Foreskin keratinocyte (primary cell): ENCODE measurements at places on chromosomes 6 and 20. TPM values are rescaled to one million over a fixed set of nuclear protein-coding genes. Genes with fewer than 3 reads are reported as not detected.

- DNase-seq: no peak
Measured at GRCh38 chr6:71103641-71104040, 146.8 kb upstream of the B3GAT2 start.

GRCh38 chr6:85945459-85946185 lies 302.9 kb upstream of the SYNCRIP start:
- DNase-seq: no peak

The MCM8 gene
- polyA plus RNA-seq: 4.6 and 5.7 TPM in 2 replicates

DNA sequence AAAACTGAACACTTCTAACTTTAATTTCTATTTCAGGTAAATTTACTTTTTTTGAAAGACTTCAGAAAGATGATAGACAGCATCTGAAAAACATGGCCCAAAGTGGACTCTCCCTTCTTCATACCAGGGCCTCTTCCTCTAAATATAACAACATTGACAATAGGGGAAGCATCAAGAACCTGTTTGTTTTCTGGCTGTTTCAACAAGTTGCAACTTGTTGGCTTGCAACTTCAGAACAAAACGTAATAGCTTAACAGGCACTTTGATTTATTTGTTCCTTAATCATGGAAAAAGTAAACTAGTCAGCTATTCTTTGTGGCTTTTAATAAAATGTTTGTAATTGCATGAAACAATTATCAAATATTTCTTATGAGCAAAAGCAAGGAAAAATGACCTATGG lies 34.3 kb downstream of the RGS17 start:
- DNase-seq: peak; percentile 37

The BHLHE23 gene
- polyA plus RNA-seq: not detected in 2 replicates

DNA sequence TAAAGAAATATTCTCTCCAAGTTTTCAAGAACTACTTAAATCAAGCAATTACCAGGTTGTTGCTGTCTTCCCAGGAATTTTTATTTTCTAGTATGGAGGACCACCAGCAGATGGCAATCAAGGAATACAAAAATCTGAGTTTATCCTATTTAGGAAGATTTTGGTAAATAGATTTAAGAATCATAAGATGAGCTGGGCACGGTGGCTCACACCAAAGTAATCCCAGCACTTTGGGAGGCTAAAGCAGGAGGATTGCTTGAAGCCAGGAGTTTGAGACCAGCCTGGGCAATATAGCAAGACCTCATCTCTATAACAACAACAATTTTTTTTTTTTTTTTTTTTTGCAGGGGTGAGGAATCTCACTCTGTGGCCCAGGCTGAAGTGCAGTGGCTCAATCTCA lies 19.3 kb upstream of the SEC63 start:
- no peak for DNase-seq

The ZNF831 gene
- polyA plus RNA-seq: not detected in 2 replicates
